GM13976 (cell line): ENCODE measurements at places on chromosomes 6 and 20.
A peak's percentile ranks its signal among the peaks of the same experiment; 100 is the strongest.

DNA sequence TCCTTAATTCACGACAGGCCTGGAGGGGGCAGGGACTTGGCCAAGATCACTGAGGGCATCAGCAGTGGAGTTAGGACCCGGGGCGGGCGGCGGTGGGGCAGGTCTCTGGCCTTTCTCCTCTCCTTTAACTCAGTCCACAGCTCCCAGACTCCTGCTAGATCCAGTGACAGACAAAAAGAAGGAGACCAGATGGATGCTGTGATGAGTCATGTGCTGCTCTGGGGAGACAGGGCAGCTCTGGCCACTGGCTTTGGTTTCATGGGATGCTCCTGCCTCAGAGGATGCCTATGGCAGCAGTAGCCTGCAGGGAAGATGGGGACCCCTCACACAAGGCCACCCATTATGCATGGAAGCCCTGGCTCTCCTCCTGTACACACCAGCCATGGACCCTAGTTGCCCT lies 20.5 kb downstream of the EPB41L1 start:
- no peak for DNase-seq

- DNase-seq: no peak
These were observed 99.0 kb upstream of the LAMP5 start for GRCh38 chr20:9415426-9415825.

- no peak for DNase-seq
These were observed 50.9 kb downstream of the RPRD1B start for GRCh38 chr20:38084425-38084951.

- no peak for DNase-seq
These were observed 117.0 kb upstream of the OGFRL1 start for GRCh38 chr6:71171497-71172070.

DNA sequence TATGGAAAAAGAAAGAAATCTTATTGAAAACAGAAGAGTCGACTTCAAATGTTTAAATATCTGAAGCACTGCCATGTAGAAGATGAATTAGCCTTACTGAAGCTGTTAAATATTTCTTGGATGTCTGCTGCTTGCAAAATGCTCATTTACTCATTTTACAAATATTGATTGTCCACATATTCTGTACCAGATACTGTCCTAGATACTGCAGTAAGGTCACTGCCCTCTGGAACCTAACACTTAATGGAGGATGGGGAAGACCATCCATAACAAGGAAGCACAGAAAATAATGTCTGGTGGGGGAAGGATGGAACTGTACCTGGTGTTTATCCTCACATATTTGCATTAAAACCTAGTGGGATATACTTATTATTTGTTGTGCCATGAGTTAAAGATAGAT lies 99.0 kb downstream of the RCAN2 start:
- no peak for DNase-seq

- no peak for DNase-seq
These were observed 1.7 kb upstream of the EHMT2 start for GRCh38 chr6:31899215-31899614.

DNA sequence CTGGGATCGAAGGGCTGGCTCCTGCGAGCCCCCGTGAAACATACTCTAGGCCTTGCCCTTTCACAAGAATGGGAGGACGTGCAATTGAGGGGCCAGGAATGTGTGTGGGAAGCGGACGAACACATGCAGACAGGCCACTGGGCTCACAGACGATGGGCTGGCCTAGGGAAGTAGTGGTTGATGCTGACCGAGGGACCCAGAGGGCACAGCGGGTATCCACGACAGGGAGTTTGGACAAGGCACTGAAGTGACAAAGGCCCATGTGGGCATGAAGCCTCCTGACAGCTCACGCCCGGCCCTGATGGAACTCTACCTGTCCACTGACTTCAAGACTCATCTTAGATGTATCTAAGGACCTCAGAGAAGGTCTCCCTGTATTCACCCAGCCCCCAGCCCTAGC lies 52.2 kb downstream of the MYH7B start:
- no peak for DNase-seq

- no peak for DNase-seq
These were observed 12.2 kb upstream of the RSPH3 start for GRCh38 chr6:159012201-159012600.

DNA sequence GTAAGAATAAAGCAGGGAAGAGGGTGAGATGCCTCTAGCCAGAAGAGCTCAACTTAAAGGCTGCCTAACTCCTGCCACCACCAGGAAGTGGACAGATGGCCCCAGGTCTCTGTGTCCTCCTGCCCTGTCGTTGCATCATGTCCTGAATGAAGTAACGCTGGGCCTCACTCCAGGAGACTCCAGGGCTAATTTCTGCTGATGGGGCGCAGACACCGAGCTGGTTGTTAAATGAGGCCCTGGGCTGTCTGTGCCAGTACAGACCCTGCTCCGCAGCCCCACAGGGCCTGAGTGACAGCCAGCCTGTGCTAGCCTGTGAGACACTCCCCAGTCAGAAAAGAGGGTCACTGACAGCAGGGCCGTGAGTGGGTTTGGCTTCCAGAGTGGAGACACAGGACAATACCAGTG lies 6.5 kb downstream of the IP6K3 start:
- no peak for DNase-seq

DNA sequence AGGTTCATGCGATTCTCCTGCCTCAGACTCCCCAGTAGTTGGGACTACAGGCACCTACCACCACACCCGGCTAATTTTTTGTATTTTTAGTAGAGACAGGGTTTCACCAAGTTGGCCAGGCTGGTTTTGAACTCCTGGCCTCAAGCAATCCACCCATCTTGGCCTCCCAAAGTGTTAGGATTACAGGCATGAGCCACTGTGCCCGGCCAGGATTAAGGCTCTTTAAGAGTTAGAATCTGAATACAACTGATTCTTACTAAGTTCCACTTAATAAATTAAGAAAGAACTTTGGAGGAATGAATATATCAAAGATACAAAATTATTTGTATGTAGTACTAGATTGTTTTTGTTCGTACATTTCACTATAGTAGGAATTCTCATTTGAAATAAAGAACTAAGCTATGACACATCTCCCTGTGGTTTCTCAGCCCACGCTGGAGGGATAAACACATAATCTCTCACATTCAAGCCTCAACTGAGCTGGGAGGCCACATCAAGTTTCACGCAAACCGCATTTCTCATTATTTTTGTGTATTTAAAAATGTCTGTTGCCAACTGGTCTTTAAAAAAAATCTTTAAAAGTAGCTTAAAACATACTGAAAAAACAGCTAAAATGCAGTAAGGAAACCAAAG lies 34.2 kb downstream of the DTNBP1 start:
- DNase-seq: no peak

GRCh38 chr20:61354901-61355495 lies 102.9 kb downstream of the CDH4 start:
- DNase-seq: no peak

- DNase-seq: no peak
These were observed 697.6 kb downstream of the HACE1 start for GRCh38 chr6:104162036-104162669.

DNA sequence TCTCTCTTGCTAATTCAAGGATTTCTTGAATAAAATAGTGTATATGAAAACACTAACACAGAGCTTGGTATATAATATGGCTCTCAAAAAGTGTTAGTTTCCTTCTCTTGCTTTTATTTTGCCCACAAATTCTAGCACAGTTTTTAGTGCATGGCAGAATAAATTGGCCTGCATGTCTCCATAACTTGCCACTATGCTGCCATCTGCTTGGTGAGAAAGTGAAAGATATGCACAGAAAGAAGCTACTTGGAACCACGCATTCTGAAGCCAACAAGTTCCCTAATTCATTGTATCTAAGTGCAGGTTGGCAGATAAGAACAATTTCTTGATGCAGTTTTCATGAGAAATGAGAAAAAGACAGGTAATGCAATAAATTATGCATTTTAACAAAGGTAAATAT lies 101.2 kb downstream of the EPHA7 start:
- no peak for DNase-seq

- DNase-seq: no peak
These were observed 99.5 kb upstream of the ZNFX1 start for GRCh38 chr20:49377326-49377725.

- no peak for DNase-seq
These were observed 147.3 kb downstream of the UNC5CL start for GRCh38 chr6:40891686-40892085.

DNA sequence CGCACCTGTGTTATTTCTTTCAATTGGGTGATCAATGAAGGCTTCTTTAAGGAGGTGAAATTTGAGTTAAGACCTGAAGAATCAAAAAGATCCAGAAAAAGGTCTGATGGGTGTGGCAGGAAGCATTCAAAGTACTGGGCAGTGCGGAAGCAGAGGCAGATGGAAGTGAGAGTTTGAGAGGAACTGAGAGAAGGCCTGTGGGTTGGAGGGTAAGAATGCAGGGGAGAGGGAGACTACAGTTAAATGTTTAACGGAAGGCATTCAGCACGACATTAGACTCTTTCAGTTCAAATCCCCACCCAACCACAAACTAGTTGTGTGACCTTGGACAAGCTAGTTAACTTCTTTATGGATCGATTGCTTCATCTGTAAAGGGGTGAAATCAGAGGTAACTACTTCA lies 50.5 kb upstream of the GCM1 start:
- peak; percentile 52 for DNase-seq

- no peak for DNase-seq
These were observed 81.0 kb upstream of the FAM8A1 start for GRCh38 chr6:17519120-17519519.

DNA sequence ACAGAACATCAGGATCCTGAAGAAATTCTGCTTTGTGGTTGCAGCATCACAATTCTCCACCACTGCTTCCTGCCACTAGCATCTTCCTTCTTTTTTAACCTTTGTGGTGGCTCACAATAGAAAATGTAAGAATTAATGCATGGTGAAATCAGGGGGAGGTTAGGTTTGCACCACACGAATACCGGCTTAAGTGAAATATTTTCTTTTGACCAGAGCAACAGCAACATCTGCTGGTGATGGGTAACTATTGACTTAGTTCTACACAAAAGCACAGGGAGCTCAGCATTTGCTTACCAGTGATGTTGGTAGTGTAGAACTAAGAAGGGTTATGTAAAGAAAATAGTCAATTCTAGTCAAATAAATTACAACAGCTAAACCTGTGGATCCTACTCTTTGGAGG lies 280.5 kb downstream of the SYNE1 start:
- DNase-seq: peak; percentile 40

GRCh38 chr20:51468636-51469035 lies 73.9 kb downstream of the NFATC2 start:
- DNase-seq: no peak
